ENCODE measurements at places on chromosomes 2 and 18.

DNA sequence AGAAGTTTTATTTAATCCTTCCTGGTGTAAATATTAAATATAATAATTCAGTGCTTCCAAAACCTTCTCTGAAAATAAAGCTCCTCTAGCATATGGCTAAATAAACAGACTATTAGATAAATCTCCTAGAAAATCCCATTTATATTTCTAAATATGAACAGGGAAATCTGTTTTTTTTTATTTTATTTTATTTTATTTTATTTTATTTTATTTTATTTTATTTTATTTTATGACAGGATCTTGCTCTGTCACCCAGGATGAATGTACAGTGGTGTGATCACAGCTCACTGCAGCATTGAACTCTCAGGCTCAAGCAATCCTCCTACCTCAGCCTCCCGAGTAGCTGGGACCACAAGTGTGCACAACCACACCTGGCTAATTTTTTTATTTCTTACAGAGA, 673.5 kb downstream of the IRS1 start:
- DNase-seq = no peak

DNA sequence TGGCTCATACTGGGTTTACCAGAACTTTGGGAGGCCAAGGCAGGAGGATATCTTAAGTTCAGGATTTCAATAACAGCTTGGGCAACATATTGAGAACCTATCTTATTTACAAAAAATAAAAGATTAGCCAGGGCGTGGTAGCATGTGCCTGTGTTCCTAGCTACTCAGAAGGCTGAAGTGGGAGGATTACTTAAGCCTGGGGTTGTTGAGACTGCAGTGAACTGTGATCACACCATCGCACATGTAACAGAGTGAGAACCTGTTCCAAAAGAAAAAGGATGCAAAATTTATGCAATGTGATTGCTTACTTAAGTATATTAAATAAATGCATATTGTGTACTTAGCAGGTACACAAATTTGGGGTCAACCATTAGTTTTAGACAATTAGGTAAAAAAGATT, 768.9 kb upstream of the CDH7 start:
- no peak for DNase-seq

DNA sequence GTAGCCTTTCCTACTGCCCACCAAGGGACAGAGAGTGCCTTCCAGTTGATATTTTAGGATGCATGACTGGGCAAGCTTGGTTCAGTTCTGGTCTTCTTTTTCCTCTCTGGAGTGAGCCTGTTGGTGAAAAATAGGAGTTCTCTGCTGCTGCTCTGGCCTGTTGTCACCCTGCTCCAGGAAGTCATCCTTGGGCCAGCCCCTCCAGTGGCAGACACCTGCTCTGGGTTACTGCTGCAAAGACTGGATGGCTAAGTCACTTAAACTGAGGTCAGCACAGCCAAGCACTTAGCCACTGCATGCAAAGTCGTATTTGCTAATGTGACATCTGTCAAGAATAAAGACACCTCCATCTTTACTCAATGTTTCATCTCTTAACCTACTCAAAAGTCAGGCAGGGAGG, 219.6 kb upstream of the ID2 start:
- no peak for DNase-seq

DNA sequence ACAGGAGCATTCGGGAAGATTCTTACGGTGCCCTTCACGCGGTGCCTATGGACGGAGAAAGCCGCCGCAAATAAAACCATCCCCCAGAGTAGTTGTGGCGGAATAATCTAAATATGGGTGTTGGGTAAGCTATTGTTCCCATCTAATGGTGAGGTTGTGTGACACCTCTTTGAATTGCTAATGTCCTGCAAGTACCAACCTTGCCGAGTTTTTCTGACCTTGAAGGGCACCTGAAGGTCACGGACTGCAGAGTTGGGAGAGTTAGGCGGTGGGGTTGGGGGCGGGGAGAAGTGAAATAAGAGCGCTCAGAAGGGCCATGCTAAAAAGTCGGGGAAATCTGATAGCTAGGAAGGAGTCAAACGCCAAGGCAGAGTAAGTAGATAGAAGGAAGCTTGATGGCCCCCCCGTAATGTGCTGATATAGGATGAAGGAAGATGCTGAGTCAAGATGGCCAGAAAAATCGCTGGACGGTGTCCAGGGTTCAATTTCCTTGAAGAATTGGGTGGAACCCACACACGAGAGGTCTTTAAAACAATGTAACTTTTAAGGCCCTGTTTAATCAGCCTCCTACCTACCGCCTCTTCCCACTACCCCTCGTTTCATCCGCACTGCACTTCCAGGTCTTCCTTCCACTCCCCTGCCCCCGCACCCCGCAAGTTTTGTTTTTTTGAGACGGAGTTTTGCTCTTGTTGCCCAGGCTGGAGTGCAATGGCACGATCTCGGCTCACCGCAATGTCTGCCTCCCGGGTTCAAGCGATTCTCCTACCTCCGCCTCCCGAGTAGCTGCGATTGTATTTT, 600 bp downstream of the KATNAL2 start:
- no peak for DNase-seq

DNA sequence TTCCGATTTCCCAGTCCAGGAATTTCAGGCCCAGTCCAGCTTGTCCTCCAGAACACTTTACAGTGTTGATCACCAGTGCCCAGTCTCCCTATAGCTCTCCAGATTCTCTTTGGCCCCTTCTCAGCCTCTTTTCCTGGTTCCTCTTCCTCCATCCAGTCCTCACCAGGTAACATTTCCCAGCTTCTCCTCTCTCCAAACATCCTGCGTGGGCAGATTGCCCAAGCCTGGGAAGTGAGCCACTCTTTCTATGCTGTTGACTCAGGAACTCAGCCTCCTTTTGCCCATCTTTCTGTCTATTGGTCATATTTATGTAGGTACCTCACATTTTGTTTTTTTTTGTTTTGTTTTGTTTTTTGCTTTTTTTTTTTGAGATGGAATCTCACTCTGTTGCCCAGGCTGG, 109.4 kb downstream of the LYPD1 start:
- no peak for DNase-seq

GRCh38 chr2:166563894-166564293, 69.8 kb upstream of the SCN7A start:
- no peak for DNase-seq

- no peak for DNase-seq
Measured at GRCh38 chr18:24894880-24895279, 434.4 kb downstream of the HRH4 start.

- DNase-seq = no peak
Measured at GRCh38 chr2:142822190-142822589, 55.3 kb upstream of the KYNU start.

- no peak for DNase-seq
Measured at GRCh38 chr18:57801761-57802212, 1.3 kb downstream of the ATP8B1 start.

GRCh38 chr18:55419132-55419946, 168.7 kb downstream of the TCF4 start:
- DNase-seq = no peak

Data from stimulated activated CD4-positive, alpha-beta T cell treated with anti-CD3 and anti-CD28 coated beads, Interleukin-4, amount 100 ng/mL, for 1 hour (primary cell).